ENCODE measurements at places on chromosomes 16 and 17.

GRCh38 chr16:83220066-83220465, 587.7 kb upstream of the HSBP1 start:
- no peak for DNase-seq

DNA sequence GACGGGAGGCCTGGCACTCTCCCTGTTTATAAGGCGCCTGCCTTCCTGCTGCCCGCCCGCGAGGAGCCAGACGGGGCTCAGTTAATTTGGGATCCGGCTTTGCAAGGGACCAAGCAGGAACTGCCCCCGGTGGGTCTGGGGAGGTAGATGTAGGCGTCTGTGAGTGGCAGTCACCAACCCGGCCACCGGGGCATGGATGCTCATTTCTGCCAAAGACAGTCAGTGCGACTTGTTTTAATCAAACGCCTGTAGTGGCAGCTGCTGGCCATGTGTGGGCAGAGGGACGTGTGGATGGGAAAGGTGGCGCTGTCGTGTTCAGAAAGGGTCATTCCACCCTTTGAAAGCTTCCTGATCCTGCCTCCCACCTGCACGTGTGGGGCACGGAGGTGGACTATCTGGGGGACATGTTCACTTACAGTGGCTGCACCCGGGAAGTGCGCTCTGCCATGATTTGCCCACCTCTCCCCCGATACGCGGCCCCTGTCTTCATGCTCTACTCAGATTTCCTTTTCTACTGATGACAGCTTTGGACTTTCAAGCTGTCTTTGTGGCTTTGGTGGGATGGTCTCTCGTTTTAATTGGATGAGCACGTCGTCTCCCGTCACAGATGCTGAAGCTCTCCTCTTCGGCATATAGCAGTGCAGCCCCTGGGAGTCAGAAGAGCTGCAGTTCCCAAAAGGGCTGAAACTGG, 60.3 kb upstream of the CIBAR2 start:
- no peak for DNase-seq

GRCh38 chr17:62024866-62025265, 40.2 kb downstream of the MED13 start:
- DNase-seq: no peak

DNA sequence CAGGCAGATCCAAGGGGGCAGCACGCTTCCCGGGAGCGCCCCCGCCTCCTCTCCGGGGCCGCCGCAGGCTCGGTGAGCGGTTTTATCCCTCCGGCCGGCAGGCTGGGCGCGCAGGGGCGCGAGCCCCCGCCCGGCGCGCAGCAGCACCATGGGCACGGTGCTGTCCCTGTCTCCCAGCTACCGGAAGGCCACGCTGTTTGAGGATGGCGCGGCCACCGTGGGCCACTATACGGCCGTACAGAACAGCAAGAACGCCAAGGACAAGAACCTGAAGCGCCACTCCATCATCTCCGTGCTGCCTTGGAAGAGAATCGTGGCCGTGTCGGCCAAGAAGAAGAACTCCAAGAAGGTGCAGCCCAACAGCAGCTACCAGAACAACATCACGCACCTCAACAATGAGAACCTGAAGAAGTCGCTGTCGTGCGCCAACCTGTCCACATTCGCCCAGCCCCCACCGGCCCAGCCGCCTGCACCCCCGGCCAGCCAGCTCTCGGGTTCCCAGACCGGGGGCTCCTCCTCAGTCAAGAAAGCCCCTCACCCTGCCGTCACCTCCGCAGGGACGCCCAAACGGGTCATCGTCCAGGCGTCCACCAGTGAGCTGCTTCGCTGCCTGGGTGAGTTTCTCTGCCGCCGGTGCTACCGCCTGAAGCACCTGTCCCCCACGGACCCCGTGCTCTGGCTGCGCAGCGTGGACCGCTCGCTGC, 832 bp downstream of the CDK5R1 start:
- no peak for DNase-seq

DNA sequence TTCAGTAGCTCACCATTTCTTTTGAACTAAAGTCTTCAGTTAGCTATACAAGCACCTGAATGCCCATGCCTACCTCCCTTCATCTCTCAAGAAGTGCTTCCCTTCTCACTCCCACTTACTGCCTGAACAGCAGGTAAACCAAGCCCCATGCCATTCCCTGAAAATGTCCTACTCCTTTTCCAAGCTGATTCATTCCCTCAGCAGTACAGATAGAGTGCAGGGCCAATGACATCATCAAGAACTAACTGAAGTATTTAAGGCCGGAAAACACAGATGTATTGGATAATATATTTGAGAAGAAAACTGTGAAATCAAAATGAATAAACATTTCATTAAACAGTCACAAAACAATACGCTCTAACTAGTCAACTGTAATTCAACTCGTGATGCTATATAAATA, 478.8 kb upstream of the CDH11 start:
- no peak for DNase-seq

GRCh38 chr17:80063830-80064585, 27.6 kb downstream of the CCDC40 start:
- no peak for DNase-seq

- no peak for DNase-seq
Measured at GRCh38 chr16:70686376-70687101, 686 bp upstream of the MTSS2 start.

GRCh38 chr16:63539276-63539675, 1503.0 kb upstream of the CDH8 start:
- DNase-seq: no peak

- no peak for DNase-seq
Measured at GRCh38 chr17:47968836-47969235, 2.1 kb upstream of the CDK5RAP3 start.

- DNase-seq: no peak
Measured at GRCh38 chr16:55678161-55678821, 22.5 kb downstream of the SLC6A2 start.

GRCh38 chr17:4807605-4808377, 839 bp downstream of the PLD2 start:
- no peak for DNase-seq

- no peak for DNase-seq
Measured at GRCh38 chr16:77613095-77613494, 109.2 kb upstream of the NUDT7 start.
